NCI-H2227 treated with DMSO at 0.1 percent for 48 hours (cell line): ENCODE measurements at places on chromosomes 6 and 20.

DNA sequence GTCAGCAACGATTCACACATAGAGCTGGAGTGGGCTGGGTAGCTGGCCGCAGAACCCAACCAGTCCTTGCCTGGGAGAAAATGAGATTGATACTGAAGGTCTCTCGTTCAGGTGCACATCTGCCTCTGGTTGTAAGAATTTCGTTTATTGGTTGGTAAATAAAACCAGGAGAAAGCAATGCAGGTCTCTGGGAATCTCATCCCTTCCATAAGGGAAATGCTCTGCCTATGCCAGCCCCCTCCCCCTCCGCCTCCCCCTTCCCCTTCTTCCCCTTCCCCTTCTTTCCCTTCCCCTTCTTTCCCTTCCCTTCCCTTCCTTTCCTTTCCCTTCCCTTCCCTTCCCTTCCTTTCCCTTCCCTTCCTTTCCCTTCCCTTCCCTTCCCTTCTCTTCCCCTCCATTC, 107.3 kb downstream of the DTD1 start:
- no peak for DNase-seq

DNA sequence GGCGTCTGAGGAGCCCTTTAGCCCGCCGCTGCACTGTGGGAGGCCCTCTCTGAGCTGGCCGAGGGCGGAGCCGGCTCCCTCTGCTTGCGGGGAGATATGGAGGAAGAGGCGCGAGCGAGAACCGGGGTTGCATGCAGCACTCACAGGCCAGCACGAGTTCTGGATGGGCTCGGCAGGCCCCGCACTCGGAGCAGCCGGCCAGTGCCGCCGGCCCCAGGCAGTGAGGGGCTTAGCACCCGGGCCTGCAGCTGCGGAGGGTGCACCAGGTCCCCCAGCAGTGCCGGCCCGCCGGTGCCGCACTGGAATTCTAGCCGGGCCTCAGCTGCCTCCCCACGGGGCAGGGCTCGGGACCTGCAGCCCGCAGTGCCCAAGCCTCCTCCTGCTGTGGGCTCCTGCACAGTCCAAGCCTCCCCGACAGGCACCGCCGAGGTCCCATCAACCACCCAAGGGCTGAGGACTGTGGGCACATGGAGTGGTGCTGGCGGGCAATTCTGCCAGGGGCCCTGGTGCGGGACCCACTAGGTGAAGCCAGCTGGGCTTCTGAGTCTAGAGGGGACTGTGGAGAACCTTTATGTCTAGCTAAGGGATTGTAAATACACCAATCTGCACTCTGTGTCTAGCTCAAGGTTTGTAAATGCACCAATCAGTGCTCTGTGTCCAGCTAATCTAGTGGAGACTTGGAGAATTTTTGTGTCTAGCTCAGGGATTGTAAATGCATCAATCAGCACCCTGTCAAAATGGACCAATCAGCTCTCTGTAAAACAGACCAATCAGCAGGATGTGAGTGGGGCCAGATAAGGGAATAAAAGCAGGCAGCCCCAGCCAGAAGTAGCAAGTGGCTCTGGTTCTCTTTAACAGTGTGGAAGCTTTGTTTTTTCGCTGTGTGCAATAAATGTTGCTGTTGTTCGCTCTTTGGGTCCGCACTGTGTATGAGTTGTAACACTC, 329.7 kb upstream of the JARID2 start:
- DNase-seq: no peak

DNA sequence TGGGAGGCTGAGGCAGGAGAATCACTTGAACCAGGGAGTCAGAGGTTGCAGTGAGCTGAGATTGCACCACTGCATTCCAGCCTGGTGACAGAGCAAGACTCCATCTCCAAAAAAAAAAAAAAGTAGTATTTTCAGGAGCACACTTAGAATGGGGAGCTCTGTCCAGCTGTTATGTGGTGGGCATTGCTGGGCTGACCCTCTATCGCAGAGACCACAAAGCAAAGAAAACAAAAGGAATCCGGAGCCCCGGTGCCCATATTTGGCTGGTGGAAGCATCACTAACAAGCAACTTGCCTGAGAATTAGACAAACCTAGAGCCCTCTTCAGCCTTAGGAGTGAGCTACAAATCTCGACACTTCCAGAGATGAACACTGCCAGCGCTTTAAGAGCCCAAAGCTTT, 137.3 kb upstream of the GPR6 start:
- no peak for DNase-seq

DNA sequence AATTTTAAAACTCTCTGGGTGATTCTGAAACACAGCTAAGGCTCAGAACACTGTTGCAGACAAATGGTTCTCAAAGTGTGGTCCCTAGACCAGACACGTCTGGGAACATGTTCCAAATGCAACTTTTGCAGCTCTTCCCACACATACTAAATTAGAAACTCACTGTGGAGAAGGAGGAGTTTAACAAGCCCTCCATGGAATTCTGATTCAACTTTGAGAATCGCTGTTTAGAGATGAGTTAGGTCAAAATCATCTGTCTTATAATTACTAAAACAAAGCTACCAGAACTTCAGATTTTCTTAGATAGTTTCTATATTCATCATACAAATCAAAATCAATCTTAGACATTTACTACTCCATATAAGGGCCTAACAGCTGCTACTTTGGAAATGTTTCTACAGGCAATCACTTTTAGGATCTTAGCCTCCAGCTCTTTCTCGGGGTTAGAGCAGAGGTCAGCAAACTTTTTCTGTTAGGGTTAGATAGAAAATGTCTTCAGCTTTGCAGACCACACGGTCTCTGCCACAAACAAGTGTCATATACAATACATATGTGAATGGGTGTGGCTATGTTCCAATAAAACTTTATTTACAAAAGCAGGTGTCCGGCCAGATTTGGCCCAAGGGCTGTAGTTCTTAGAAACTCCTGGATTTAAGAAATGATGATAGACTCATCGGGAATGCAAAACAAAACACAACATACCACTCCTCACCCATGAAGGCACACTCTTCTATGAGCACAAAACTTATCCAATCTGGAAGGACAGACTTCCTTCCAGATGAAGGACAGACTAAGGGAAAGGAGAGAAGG, 50.0 kb upstream of the ARHGAP18 start:
- no peak for DNase-seq

- no peak for DNase-seq
Measured at GRCh38 chr6:31467151-31467550, 30.8 kb upstream of the MICB start.

DNA sequence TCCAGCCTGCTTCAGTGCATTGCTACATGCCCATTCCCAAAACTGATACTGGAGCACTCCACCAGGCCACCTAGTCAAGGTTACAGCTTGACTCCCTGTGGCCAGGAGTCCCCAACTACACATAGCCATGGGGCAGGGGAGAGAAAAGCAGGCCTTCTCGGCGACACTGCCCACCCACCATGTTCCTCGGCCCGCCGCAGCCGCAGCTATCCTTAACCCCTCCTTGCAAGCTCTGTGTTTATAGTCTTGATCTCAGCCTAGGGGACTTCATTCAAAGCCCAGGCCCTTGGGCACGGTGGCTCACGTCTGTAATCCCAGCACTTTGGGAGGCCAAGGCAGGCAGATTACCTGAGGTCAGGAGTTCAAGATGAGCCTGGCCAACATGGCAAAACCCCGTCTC, 39.2 kb upstream of the FAM50B start:
- no peak for DNase-seq

- no peak for DNase-seq
Measured at GRCh38 chr6:152018876-152019275, 211.4 kb downstream of the ESR1 start.

DNA sequence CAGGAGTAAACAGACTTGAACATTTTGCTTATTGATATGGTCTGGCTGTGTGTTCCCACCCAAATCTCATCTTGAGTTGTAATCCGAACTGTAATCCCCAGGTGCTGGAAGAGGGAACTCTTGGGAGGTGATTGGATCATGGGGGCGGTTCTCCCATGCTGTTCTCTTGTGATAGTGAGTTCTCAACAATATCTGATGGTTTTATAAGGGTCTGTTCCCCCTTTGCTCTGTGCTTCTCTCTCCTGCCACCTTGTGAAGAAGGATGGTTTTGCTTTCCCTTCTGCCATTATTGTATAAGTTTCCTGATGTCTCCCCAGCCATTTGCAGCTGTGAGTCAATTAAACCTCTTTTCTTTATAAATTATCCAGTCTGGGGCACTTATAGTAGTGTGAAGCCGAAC, 40.0 kb downstream of the MYLIP start:
- no peak for DNase-seq
